ENCODE measurements at places on chromosomes 2 and 18. TPM values are rescaled to one million over a fixed set of nuclear protein-coding genes. Genes with fewer than 3 reads are reported as not detected.

The IMP4 gene
- 77.5 TPM for total RNA-seq

GRCh38 chr18:10400534-10401307, 53.7 kb upstream of the APCDD1 start:
- no peaks in the 10 kb centered on the region for H3K4me1 ChIP-seq
- no peaks in the 10 kb centered on the region for H3K36me3 ChIP-seq
- H3K27ac ChIP-seq: no peak overlapping the region
- DNase-seq: no peak
- no peak overlapping the region for H3K4me3 ChIP-seq

The COL4A4 gene
- total RNA-seq: 10.5 TPM

The DSEL gene
- total RNA-seq: 4.2 TPM

DNA sequence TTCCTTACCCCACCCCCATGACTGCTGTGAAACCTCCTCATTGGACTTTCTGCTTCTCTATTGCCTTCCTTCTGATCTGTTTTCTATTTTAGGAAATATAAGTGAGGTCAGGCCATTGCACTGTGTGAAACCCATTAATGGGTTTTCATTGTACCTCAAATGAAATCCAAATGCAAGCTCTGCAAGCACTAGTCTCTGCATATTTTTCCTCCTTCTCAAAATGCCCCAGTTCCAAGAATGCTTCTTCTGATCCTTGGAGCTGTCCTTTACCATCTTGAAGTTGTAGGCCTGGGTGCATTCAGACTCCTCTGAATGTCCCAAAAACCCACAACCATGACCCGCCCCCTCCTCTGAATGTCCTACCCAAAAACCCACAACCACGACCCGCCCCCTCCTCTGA, 8.2 kb downstream of the IL1A start:
- no peaks in the 10 kb centered on the region for H3K27me3 ChIP-seq
- H3K36me3 ChIP-seq: no peaks in the 10 kb centered on the region
- H3K4me1 ChIP-seq: no peaks in the 10 kb centered on the region

DNA sequence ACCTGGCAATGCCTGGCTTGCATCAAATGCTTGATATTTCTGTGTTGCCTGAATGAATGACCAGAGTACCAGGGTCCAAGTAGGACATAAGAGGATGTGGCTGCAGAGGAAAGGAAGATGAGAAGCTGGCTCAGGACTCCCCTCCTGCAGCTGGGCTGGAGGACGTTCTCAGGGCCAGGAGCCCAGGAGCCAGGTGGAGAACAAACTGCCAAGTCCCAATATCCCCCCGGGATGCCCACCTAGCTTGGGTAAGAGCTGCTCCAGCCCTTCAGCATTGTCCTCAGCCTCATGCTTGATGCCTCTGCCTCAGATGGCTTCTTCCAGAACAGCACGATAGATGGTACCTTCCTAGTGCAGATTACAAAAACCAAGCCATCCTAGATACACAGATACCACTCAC, 8.6 kb upstream of the ATP6V1B1 start:
- no peak for DNase-seq
- H3K27me3 ChIP-seq: no peaks in the 10 kb centered on the region
- H3K4me3 ChIP-seq: no peak overlapping the region
- H3K4me1 ChIP-seq: peaks cover 6% of the 10 kb centered on the region
- H3K27ac ChIP-seq: no peak overlapping the region
- no peaks in the 10 kb centered on the region for H3K36me3 ChIP-seq

The EHD3 gene
- 0.99 TPM for total RNA-seq

The REEP1 gene
- total RNA-seq: 5.4 TPM

The PRKAG3 gene
- total RNA-seq: not detected

DNA sequence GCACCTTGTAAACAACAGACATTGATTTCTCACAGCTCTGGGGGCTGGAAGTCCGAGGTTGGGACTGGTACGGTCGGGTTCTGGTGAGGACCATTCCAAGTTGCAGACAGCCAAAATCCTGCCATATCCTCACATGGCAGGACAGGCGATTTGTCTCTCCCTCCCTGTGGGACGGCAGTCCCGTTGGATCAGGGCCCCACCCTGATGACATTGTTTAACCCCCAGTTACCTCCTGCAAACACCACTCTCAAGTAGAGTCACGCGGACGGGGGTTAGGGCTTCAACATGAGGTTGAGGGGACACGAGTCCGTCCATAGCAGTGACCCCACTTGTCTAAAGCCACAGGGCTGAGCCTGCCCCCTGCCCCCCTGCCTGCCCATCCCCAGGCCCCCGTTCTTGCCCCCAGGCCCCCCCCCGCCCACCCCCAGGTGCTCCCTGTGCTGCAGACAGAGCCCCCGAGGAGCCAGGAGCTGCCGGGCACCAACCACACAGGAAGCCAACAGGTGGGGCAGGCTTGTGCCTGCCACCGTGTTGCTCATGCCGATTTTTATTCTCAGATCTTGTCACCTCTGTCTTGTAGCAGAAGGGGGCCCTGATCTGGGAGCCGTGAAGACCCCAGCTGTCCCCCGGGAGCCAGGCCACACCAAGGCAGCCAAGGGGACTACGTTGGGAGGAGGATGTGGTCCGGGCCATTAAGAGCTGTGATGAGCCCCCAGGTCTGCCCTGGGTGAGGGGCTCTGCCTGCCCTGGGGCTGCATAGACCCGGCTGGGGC, 82.2 kb downstream of the NFATC1 start:
- no peak for DNase-seq
- no peaks in the 10 kb centered on the region for H3K36me3 ChIP-seq
- no peaks in the 10 kb centered on the region for H3K4me1 ChIP-seq

GRCh38 chr2:225052703-225053102, 10.4 kb upstream of the DOCK10 start:
- no peak overlapping the region for H3K4me3 ChIP-seq
- no peaks in the 10 kb centered on the region for H3K27me3 ChIP-seq
- no peaks in the 10 kb centered on the region for H3K4me1 ChIP-seq
- no peak for DNase-seq

The CLEC4F gene
- total RNA-seq: 3.3 TPM

The CYP27C1 gene
- total RNA-seq: not detected

DNA sequence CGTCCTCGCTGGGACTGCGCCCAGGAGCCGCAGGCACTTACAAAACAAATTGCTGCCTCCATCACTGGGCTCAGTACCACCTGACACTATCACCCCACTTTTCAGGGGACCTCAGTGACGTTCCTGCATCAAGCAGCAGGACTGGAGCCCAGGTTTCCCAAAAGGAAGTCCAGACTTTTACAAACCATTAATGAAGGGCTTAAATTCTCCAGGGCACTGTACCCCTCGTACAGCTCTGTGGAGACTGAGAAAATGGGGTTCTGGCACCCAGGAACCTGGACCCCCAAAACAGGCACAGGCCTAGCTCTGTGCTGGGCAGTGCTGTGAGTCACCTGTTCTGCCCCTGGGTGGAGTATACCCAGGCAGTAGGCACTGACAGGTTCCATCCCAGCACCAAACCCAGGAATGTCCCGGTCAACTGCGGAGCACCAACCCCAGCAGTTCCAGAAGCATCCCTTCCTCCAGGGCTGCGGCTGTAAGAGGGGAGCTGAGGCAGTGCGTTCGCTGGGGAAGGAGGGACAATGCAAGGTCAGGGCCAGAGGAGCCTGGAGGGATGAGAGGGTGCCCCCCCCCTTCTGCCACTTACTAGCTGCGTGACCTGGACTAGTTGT, 24.6 kb upstream of the NOTO start:
- peaks cover 27% of the 10 kb centered on the region for H3K4me1 ChIP-seq
- H3K36me3 ChIP-seq: no peaks in the 10 kb centered on the region
- H3K27ac ChIP-seq: no peak overlapping the region
- no peak overlapping the region for H3K4me3 ChIP-seq
- DNase-seq: no peak
- peaks cover 14% of the 10 kb centered on the region for H3K27me3 ChIP-seq

The EVX2 gene
- not detected for total RNA-seq

DNA sequence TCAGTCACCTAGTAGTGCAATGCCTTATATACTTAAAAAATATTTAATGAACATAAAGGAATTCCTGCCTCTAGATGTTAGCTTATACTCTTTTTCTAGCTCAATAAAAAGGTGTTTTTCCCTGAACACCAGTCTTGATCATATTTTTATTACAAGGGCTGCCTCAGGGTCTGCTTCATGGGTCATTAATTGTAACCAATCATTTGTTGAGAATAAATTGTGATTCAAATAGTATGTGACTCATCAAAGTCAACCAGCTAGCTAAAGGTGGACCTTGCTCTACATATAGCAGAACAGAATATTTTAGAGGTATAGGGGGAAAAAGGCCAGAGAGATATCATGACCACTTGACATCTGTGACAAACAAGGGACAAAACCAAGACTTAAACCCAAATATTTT, 114.0 kb downstream of the PIK3C3 start:
- H3K36me3 ChIP-seq: peaks cover 4% of the 10 kb centered on the region
- no peak overlapping the region for H3K4me3 ChIP-seq
- H3K27ac ChIP-seq: no peak overlapping the region

- H3K4me3 ChIP-seq: no peak overlapping the region
- DNase-seq: no peak
- no peaks in the 10 kb centered on the region for H3K27me3 ChIP-seq
Measured at GRCh38 chr2:120834206-120834605, 98.5 kb downstream of the GLI2 start.

GRCh38 chr2:85394976-85395375, 15.2 kb downstream of the CAPG start:
- H3K27ac ChIP-seq: no peak overlapping the region
- no peaks in the 10 kb centered on the region for H3K27me3 ChIP-seq
- no peak for DNase-seq

The FKBP1B gene
- 10.5 TPM for total RNA-seq

- H3K4me1 ChIP-seq: no peaks in the 10 kb centered on the region
- H3K4me3 ChIP-seq: no peak overlapping the region
- H3K27me3 ChIP-seq: no peaks in the 10 kb centered on the region
- DNase-seq: no peak
- no peaks in the 10 kb centered on the region for H3K36me3 ChIP-seq
Measured at GRCh38 chr2:108240966-108241365, 1.2 kb downstream of the SULT1C3 start.

- no peaks in the 10 kb centered on the region for H3K4me1 ChIP-seq
- DNase-seq: no peak
- no peaks in the 10 kb centered on the region for H3K36me3 ChIP-seq
- no peak overlapping the region for H3K4me3 ChIP-seq
- no peak overlapping the region for H3K27ac ChIP-seq
Measured at GRCh38 chr2:214724741-214725140, 84.7 kb downstream of the BARD1 start.

The RALB gene
- 21.3 TPM for total RNA-seq

GRCh38 chr2:200665626-200666453, 80.0 kb downstream of the AOX1 start:
- no peaks in the 10 kb centered on the region for H3K27me3 ChIP-seq
- H3K36me3 ChIP-seq: peaks cover 13% of the 10 kb centered on the region
- H3K4me1 ChIP-seq: no peaks in the 10 kb centered on the region
- H3K27ac ChIP-seq: no peak overlapping the region

GRCh38 chr2:232900811-232901735, 31.0 kb downstream of the SNORC start:
- H3K36me3 ChIP-seq: no peaks in the 10 kb centered on the region
- DNase-seq: no peak
- H3K4me1 ChIP-seq: peaks cover 1% of the 10 kb centered on the region
- no peak overlapping the region for H3K4me3 ChIP-seq
- no peaks in the 10 kb centered on the region for H3K27me3 ChIP-seq

The AOX1 gene
- total RNA-seq: 75.0 TPM

DNA sequence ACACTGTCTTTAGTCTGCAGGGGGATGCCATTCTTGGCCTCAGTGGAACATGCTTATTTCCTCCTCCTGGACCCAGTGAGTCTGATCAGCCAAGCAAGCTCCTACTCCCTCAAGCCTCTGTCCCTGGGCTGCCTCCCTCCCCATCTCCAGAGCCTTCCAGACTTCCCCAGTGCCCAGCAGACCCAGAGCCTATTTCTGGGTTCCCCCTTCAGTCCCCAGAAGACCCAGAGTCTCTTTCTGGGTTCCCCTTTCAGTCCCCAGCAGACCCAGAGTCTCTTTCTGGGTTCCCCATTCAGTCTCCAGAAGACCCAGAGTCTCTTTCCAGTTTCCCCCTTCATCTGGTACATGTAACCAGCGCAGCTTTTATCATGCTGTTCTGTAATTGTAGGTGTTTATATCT, 17.0 kb upstream of the PKDCC start:
- no peak overlapping the region for H3K27ac ChIP-seq
- no peaks in the 10 kb centered on the region for H3K36me3 ChIP-seq
- no peak for DNase-seq
- no peak overlapping the region for H3K4me3 ChIP-seq
- no peaks in the 10 kb centered on the region for H3K4me1 ChIP-seq

DNA sequence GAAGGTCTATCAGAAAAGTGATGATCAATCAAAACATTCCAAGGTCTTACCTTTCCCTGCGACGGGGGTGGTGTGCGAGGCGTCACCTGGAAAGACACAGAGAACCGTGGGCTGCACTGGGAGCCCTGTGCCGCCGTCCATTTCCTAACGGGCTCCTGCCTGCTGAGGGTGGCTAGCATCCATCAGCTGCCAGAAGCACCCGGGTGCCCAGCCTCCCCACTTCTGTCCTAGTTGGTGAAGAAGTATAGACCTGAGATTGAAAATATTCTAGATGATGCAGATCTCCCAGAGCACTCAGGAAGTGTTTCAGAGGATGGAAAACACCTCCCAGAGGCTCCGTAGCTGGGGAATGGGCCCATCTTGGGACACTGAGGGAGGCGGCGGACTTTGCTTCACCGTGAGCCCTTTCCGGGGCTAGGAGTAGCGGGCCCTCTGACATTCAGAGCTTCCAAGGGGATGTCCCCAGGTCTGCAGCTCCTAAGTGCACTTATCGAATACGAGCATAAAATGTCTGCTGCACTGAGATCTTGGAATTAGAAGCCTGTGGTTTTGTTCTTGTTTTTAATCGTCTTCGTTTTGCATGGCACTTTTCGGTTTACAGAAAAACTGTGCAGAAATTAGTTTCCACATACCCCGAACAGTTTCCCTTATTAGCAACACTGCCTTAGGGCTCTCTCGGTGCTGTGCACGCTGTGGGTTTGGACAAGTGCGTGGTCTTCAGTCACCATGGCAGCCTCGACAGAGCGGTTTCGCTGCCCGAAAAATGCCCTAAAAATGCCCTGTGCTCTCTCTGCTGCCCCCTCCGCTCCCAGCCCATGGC, 143.5 kb downstream of the MBP start:
- no peak overlapping the region for H3K4me3 ChIP-seq
- DNase-seq: no peak
- no peaks in the 10 kb centered on the region for H3K27me3 ChIP-seq
- no peaks in the 10 kb centered on the region for H3K4me1 ChIP-seq
- H3K36me3 ChIP-seq: no peaks in the 10 kb centered on the region

DNA sequence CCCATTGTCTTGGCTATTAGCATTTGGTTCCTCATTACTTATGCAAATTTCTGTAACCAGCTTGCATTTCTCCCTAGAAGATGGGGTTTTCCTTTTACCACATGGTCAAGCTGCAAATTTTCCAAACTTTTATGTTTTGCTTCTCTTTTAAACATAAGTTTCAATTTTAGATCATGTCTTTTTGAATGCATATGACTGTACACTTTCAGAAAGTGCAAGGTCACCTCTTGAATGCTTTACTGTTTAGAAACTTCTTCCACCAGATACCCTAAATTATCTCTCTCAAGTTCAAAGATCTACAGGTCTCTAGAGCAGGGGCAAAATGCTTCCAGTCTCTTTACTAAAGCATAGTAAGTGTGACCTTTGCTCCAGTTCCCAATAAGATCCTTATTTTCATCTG, 837.6 kb upstream of the NXPH2 start:
- no peaks in the 10 kb centered on the region for H3K36me3 ChIP-seq
- no peaks in the 10 kb centered on the region for H3K27me3 ChIP-seq
- H3K27ac ChIP-seq: no peak overlapping the region
- H3K4me1 ChIP-seq: no peaks in the 10 kb centered on the region
- H3K4me3 ChIP-seq: no peak overlapping the region

GRCh38 chr2:1350111-1350510, 63.2 kb upstream of the TPO start:
- no peaks in the 10 kb centered on the region for H3K27me3 ChIP-seq
- no peak for DNase-seq
- peaks cover 9% of the 10 kb centered on the region for H3K4me1 ChIP-seq
- no peak overlapping the region for H3K4me3 ChIP-seq
- H3K36me3 ChIP-seq: no peaks in the 10 kb centered on the region

The MSTN gene
- total RNA-seq: not detected

The NTSR2 gene
- total RNA-seq: not detected
